ENCODE measurements at places on chromosomes 11 and 22.

- no peak for DNase-seq
Measured at GRCh38 chr11:726278-727220, 20.5 kb downstream of the EPS8L2 start.

DNA sequence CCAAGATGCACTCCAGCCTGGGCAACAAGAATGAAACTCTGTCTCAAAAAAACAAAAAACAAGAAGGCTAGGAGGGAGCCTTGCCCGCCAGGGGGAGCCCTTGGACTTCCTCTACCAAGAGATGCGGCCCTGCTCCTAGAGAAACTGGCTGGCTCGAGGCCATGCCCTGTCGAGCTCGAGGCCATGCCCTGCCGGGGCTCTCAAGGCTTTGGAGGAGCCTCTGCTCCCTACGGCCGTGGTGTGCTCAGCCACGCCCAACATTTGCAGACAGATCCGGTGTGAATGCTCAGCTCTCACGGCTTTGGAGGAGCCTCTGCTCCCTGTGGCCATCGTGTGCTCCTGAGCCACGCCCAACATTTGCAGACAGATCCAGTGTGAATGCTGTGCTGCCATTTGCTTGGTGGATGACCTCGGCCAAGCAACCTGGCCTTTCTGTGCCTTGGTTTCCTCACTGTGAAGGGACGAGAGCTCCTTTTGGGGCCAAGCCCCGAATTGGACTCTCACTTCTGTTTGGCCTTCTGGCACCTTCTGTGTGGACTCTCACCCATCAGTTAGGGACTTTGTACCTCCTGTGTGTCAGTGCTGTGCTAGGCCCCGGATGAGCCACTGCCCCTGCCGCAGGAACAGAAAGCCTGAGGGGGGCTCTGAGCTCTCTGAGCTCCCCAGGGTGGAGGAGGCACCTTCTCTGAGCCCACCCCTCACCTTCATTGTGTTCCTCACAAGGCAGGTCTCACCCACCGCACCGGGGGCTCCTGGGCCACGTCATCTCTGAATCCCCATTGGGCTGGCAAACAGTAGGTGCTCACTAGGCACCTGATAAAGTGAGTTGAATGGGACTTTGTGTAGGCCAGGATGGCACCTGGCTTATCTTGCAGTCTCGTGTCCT, 14.1 kb downstream of the C11orf24 start:
- DNase-seq: peak; percentile 95

- DNase-seq: no peak
Measured at GRCh38 chr11:88313441-88313840, 24.1 kb downstream of the CTSC start.

DNA sequence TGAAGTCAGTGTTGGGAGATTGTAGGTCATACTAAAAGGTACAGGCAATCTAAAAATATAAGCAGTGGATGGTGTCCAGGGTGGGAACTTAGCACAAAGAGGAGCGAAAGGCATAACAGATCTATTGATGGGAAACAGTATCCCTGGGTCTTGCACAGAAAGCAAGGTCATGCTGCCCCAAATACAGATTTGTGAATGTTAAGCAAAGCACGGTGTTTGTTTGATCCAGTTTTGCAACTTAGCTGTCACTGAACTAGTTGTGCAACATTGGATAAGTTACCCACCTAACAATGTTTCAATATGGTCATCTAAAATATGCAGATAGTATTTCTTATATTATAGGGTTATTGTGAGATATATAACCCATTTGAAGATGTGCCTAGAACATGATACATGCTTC, 162.9 kb downstream of the BLID start:
- no peak for DNase-seq

- no peak for DNase-seq
Measured at GRCh38 chr11:70733327-70734325, 335.3 kb downstream of the CTTN start.

GRCh38 chr11:8023831-8024555, 36.9 kb downstream of the EIF3F start:
- no peak for DNase-seq

DNA sequence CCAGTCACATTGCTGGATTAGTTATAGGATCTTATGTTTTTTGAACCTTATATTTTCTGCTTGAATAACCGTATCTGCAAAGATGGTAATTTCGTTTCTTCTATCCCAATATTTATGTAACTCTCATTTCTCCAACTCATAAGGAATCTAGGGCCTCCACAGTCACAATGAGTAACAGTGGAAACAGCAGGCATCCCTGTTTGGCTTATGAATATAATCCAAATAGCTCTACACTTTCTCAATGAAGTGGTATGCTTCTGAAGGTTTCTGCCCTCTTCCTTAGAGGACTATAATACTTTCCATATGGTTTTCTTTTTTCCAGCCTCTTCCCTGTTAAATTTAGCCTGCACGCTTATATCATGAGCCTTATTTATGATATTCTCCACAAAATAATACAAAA, 16.5 kb downstream of the ATP6V1E1 start:
- no peak for DNase-seq

DNA sequence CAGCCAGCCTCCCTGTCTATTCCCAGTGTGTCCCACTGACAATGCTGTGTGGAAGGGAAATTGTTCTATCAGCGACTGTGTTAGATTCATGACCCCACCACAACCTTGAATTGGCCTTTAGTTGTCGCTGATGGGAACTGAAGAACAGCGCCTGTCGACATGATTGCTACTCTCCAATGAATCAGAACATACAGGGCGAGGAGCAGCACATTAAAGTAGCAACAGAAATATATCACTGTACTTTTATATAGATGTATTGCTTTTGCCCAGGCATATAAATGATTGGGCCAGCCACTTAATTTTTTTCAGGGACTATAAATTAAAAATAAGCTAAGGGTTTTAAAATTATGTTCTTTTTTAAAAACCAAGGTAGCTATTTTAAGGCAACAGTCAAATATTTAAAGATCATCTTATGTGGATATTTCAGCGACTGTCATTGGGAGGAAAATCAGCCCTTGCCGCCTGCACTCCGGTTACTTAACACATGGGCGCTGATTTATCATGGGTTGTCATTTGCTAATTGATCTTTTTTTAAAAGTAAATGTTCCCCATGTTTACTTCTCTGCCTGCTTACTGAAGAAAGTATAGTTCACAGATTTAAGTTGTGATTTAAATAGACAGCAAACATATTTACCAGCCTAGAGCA, 42.1 kb downstream of the ARL14EP start:
- no peak for DNase-seq

DNA sequence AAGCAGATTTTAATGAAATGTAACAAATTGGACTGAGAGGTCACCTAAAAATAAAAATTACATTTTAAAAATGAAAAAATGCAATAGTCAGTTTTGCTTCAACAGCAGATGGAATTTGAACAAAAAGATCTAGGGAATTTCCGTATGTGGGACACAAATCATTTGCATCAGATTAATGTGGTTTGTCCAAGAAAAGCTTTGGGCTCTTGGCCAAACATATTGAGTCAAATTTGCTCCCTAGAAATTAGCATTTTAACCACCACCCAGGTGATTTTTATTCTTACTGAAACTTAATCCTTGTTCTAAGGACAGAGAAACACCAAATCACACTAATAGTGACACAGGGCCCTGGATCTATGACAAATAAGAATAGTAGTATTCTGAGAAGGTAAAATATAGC, 1477.8 kb downstream of the FAM181B start:
- no peak for DNase-seq

- no peak for DNase-seq
Measured at GRCh38 chr22:44909241-44909640, 100.6 kb downstream of the PHF21B start.

DNA sequence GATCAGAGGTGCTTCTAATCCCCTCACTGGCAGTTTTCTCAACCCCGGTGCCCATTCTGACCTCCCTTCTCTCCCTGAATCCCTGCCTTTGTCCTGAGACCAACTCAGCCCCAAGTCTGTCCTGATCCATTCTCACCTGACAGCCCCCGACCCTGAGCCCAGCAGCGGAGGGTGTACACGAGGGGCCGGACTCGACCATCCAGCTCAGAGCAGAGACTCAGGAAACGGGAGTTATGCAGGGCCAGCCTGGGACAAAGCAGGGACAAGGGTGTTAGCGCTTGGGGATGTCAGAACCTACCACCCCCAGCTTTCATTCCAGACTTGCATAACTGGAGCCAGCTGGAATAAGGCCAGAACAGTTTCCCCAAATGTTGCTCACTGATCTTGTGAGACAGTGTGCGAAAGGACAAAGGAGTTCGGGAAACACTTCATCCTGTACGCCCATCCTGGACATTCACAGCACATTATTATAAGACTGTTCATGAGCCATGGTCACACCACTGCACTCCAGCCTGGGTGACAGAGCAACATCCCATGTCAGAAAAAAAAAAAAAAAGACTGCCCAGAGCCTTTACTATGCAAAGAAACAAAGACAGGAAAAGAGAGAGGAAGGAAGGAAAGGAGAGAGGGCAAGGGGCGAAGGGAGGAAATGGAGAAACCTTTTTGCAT, 3.5 kb upstream of the EEF1G start:
- no peak for DNase-seq

DNA sequence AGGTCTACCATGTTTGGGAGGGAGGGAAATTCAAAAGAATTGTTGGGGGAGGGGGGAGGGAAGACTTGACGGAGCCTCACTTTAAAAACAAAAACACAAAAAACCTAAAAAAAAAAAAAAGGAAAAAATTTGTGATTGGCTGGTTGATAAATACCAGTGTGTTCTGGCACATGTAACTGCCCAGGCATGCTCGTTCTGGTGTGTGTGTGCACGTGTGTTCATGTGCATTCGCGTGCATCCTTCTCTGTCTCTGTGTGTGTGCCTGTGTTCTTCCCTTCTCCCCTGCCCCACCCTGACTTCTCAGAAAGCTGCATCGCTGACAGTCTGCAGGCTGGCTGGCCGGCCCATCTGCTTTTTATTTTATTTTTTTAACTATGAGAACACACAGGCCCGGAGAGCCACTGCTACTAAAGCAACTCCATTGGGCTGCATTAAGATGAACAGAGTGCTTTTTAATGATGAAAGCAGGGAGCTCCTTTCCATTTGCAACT, 22.6 kb upstream of the ADSL start:
- DNase-seq: no peak

- DNase-seq: no peak
Measured at GRCh38 chr22:22159384-22159783, 85.2 kb upstream of the VPREB1 start.

Data from activated CD8-positive, alpha-beta memory T cell treated with anti-CD3 and anti-CD28 coated beads for 1 hour (primary cell).